Cortex of kidney (tissue), 1 donor: ENCODE measurements at places on chromosomes 12 and 14.

- DNase-seq, result no peak
Observed at GRCh38 chr14:48193893-48194292, 518.5 kb upstream of the MDGA2 start.

DNA sequence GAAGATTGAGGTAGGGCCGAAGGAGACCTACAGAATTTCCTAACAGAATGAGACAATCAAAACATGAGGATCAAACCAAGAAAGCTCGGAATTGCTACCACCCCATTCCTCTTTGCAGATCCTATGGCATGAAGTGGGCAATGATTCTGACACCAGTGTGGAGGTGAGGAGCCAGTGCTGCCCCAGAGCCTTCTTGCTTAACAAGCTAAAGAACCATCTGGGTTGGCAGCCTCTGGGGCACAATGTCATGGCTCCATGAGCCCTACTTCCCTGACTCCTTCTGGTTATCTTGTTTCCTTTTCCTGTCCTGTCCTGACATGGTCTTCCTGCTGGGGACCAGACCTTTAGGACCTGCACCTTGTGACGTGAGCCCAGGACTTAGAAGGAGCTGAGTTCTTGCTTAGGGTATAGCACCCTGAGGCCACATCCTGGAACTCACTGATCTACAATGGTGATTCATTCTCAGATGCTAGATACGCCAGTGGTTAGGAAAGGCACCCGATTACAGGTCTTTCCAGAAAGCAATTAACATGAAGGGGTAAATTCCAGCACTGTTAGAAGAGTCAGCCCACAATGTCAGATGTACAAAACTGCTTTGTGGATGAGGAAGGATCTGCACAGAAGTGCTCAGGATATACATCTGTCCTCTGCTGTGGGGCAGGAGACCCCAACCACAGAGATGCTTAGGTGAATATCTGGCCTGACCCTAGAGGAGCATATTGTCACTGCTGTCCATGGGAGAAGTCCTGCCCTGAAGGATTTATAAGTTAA lies 324.2 kb downstream of the ZFP36L1 start:
- no peak for DNase-seq

DNA sequence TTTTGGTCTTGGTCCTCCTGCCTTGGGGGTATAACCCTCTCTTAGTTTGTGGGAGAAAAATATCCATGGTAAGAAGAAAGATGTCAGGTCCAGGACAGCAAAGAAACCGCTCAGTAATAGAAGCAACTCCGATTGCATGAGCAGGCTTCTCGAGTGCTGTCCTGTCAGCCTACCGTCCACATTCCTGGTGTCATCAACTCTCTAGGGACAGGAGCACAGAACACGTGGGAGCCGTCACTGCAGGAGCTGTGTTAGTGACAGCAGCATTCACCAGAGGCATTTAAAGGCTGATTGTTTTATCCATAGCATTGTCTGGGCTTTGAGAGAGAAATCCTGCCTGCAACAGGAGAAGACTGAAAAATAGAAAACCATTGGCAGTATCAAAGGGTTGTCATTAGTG lies 244.2 kb downstream of the CACNA1C start:
- no peak for DNase-seq

GRCh38 chr12:15919418-15919817 lies 8.3 kb downstream of the DERA start:
- no peak for DNase-seq

DNA sequence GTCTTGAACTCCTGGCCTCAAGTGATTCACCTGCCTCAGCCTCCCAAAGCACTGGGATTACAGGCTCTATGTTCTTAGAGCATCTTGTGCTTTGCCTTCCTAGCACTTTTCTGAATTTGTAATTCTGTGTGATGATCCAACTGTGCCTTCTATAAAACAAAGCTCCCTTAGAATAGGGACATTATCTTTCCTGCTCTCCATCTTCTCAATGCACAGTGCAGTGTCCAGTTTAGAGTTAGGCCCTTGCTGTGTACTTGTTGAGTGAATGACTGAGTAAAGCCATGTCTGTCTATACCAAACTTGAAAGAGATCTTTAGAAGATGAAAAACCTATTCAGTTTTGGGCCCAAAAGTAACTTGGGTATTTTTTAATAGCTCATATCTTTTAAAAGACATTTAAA lies 5.2 kb downstream of the WDR20 start:
- no peak for DNase-seq

DNA sequence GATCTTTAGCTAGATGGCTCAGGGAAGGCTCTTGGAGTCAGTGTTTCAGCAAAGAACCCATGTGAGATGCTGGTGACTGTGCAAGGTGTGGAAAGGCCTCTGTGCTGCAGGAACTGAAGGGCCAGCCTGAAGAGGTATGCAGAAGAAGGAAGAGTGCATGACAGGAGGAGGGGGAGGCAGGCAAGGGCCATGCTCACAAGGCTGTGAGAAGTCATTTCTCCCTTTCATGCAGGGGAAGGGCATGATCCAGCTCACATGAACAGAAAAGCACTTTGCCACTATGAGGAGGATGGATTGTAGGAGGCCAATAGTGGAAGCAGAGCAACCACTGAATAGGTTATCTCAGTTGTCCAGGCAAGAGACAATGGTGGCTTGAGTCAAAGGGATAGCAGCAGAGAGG lies 83.7 kb downstream of the SSPN start:
- DNase-seq, result no peak

- DNase-seq, result no peak
Observed at GRCh38 chr12:31966558-31967205, 7.5 kb downstream of the RESF1 start.

DNA sequence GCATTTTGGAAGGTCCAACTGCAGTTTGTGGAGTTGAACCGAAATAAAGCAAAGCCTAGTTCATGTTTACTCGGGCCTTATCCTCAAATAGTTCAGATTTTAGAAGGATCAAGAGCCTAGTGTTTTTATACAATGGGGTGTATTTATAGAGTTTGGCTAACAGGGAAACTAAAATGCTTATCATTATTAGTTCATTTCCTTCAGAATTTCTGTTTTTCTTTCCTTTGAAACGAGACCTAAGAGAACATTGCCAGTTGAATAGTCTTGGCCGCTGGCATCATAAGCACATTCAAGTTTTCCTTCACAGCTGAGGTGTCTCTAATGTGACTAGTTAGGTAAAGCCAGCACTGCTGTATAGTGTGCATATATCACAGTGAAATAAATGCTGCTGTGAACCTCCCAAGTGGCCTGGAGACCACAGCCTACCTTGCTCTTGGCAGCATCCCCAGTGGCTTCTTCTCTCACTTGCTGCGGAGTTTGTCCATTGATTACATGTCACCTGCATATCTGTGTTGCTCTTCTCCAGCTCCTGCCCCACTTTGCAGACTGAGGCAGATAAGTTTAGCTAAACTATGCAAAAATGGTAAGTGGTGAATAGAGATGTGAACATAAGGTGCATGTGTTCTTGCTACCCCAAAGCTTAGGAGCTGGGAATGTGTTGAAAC lies 88.8 kb downstream of the ANO6 start:
- DNase-seq, result no peak
